ENCODE measurements at places on chromosomes 13 and 19.

- DNase-seq = no peak
These were observed 31.2 kb downstream of the MPHOSPH8 start for GRCh38 chr13:19664481-19665230.

DNA sequence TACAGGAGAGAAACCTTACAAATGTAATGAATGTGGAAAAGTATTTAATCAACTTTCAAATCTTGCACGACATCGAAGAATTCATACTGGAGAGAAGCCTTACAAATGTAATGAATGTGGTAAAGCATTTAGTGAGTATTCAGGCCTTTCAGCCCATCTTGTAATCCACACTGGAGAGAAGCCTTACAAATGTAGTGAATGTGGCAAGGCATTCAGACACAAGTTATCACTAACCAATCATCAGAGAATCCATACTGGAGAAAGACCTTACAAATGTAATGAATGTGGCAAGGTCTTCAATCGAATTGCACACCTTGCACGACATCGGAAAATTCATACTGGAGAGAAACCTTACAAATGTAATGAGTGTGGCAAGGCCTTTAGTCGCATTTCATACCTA, 13.6 kb upstream of the ZNF610 start:
- no peak for DNase-seq

DNA sequence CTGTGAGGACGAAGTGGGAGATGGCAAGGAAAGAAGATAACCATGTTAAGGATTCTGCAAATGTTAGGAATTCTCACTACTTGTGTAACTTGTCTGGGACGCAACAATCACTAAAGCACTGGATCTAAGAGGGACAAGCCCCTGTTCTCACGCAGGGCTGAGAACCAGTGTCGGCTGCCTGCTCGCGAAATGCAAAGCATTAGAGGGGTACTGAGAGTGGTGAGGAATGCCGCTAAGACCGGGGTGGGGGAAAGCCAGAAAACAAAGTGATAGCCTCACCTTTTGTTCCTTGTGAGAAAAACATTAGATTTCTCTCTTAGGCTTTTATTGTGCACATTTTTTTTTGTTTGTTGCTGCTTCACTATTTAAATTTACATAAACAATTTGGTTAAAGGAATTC, 241.9 kb downstream of the ABCC4 start:
- no peak for DNase-seq

DNA sequence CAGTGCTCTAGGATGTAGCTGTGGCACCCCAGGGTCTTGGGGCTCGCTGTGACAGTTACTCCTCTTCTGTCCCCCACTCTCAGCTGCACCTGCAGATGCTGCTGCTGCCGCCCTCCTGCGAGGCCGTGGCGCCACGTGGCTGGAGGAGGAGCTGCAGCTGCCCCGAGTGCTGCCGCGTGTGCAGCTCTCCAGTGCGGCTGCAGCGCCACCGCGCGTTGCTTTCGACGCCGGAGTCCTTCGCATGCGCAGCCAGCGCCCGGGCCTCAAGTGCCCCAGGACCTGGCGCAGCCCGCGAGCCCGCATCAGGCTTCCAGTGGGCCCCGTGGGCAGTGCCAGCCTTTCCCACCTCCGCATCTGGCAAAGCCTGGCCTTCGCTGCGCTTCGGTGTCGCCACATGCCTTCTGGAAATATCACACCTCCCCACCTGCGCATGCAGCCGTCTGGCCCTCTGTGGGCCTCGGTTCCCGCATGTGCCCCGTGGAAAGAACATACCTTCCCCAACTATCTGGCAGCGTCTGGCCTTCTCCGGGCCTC, 692 bp upstream of the ZNF580 start:
- DNase-seq = peak; percentile 88

GRCh38 chr13:105139380-105140285, 1395.8 kb downstream of the EFNB2 start:
- DNase-seq = peak; percentile 95

DNA sequence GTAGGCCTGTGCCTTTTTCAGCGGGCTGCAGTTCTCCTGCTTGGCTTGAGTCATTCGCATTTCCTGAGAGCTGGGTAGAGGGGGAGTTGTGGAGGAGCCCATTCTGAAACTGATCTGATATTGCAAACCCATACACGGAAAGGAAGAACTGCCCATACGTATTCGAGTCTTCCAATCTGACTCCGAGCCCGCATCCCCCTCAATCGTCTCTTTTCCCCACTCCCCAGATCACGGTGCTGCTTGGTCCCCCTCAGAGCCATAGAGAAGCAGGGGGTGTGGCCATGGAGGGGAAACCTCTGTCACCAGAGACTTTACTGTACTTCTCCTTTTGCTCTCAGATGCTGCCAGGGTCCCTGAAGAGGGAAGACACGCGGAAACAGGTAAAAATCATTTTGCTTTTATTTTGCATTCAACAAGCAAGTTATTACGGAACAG, at the start of gene CD22:
Gene CD22, plus strand, starts transcription at position 337 of the 435 bp plus-strand sequence. CDS start 2,854 bp downstream, outside the sequence.
- DNase-seq = peak; percentile 70

DNA sequence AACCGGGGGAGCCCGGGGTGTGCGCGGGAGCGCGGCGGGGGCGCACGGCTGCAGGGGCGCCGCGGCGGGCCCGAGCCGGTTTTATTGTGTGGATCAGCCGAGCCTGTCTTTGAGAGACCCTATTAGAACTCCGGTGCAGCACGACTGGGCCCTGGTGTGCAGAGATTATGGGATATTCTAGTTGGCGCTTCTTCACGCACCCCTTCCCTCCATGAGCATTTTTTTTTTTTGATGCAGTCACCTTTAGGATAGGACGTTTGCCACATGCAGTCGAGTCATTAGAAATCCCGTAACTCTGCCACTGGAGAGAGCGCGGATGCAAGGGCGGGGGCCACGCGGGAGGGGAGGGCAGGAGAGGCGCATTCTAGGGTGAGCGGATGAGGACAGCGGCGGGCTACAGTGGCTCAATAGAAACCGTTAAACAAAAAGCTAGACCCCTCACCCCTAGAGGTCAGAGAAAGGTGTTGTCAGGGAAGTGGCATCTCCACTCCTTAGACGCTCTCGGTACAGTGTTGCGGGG, 3.7 kb downstream of the FGF9 start:
- DNase-seq = peak; percentile 13

DNA sequence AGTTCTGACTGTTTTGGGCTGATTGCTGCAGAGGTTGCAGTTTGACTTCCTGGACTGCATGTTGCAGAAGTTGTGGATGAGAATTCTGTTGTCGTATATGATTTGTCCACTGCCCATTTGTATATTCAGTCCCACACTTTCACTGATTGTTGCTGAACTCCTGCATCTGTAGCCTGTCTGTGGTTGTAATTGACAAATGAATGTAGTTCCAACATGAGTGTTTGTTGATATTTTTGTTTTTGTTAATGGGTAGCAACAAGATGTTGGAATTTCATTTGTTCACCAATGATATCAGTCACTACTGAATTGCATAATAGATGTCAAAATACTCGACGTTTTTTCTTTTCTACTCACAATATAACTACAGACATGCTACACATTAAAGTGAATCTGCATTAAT, 533.9 kb downstream of the DCT start:
- no peak for DNase-seq

- no peak for DNase-seq
These were observed 138.5 kb downstream of the ZAR1L start for GRCh38 chr13:32176696-32177095.

DNA sequence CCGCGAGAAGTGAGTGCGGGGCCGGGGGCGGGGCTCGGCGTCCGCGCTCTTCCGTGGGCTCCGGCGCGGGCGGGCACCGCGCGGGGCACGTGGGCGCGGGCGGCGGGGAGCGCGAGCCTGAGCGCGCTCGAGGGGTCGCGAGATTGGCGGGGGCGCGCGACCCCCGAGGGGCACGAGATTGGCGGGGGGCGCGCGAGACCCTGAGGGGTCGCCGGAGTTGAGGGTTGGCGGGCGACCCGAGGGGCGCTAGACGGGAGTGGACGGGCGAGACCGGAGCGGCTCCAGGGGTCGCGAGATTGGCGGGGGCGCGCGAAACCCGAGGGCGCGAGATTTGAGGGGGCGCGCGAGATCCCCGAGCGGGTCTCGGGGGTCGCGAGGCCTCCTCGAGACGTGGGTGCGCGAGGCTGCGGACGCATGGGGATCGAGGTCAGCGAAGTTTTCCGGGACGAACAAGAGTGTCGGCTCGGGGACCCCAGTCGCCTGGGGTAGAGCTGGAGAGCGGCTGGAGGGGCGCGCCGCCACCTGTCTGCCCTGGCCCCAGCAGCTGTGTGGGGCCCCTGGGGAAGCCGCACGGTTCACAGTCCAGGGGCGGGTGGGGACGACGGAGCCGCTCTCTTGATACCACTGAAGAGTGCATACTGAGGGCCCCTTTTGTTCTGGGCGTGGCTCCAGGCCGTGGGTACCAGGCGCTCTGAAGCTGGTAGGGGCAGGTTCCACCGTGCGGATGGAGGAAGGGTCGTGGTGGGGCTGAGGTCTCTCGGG, 682 bp downstream of the SSBP4 start:
- peak; percentile 81 for DNase-seq

GRCh38 chr13:22801402-22802003, 379.3 kb upstream of the SGCG start:
- DNase-seq = peak; percentile 41
